ENCODE measurements at places on chromosomes 4 and X.

- no peak overlapping the region for H3K27ac ChIP-seq
- DNase-seq: no peak
- no peaks in the 10 kb centered on the region for H3K4me1 ChIP-seq
- H3K4me3 ChIP-seq: no peak overlapping the region
- no peaks in the 10 kb centered on the region for H3K36me3 ChIP-seq
- no peaks in the 10 kb centered on the region for H3K27me3 ChIP-seq
These were observed 98.3 kb upstream of the GALNTL6 start for GRCh38 chr4:171714791-171715454.

DNA sequence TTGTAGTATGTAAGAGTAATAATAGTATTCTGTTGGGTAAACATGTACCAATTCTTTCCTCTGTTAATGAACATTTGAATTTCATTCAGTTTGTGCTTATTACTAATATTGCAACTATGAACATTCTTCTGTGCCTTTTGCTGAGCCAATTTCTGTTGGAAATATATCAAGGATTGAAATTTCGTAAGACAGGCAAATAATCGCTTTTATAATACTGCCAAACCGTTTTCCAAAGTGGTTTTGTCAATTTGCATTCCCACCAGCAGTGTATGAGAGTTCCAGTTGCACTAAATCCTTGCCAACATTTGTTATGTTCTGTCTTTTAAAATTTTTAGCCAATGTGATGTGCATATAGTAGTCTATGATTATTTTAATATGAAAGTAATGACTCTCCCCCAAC, 38.6 kb downstream of the MAGEB17 start:
- no peak overlapping the region for H3K27ac ChIP-seq
- no peaks in the 10 kb centered on the region for H3K27me3 ChIP-seq
- no peak for DNase-seq
- H3K36me3 ChIP-seq: no peaks in the 10 kb centered on the region
- no peak overlapping the region for H3K4me3 ChIP-seq

- H3K36me3 ChIP-seq: no peaks in the 10 kb centered on the region
- H3K4me1 ChIP-seq: no peaks in the 10 kb centered on the region
- DNase-seq: no peak
- H3K4me3 ChIP-seq: no peak overlapping the region
- H3K27ac ChIP-seq: no peak overlapping the region
- no peaks in the 10 kb centered on the region for H3K27me3 ChIP-seq
These were observed 16.2 kb downstream of the SLC4A4 start for GRCh38 chr4:71355045-71355444.

DNA sequence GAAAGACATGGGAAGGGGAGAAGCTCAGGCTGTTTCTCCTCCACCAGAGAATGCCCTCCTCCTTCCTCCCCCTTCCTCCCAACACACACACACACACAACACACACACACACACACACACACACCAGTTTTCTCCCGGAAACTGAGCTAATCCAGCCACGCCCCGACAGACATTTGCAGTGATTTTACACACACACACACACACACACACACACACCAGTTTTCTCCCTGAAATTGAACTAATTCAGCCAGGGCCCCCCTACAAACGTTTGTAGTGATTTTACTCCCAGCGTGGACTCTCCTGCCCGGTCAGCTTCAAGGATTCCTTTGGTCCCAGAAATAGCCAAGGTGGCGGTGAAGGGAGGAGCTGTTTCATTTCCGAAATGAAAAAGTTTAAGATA, 32.9 kb upstream of the STX18 start:
- no peaks in the 10 kb centered on the region for H3K36me3 ChIP-seq
- DNase-seq: peak; percentile 23
- H3K4me1 ChIP-seq: peaks cover 5% of the 10 kb centered on the region

GRCh38 chrX:18294893-18295292, 59.6 kb downstream of the SCML2 start:
- H3K36me3 ChIP-seq: no peaks in the 10 kb centered on the region
- peaks cover 14% of the 10 kb centered on the region for H3K4me1 ChIP-seq
- no peaks in the 10 kb centered on the region for H3K27me3 ChIP-seq
- peak; percentile 9 for DNase-seq

GRCh38 chr4:127203562-127204200, 429.1 kb upstream of the INTU start:
- no peaks in the 10 kb centered on the region for H3K27me3 ChIP-seq
- DNase-seq: peak; percentile 20
- no peak overlapping the region for H3K4me3 ChIP-seq

- DNase-seq: no peak
- no peaks in the 10 kb centered on the region for H3K36me3 ChIP-seq
- no peak overlapping the region for H3K27ac ChIP-seq
- H3K4me1 ChIP-seq: no peaks in the 10 kb centered on the region
- no peak overlapping the region for H3K4me3 ChIP-seq
These were observed 51.2 kb downstream of the INTS12 start for GRCh38 chr4:105657117-105657765.
